Kidney (tissue), 22 donors: ENCODE measurements at places on chromosomes 5 and 9.

DNA sequence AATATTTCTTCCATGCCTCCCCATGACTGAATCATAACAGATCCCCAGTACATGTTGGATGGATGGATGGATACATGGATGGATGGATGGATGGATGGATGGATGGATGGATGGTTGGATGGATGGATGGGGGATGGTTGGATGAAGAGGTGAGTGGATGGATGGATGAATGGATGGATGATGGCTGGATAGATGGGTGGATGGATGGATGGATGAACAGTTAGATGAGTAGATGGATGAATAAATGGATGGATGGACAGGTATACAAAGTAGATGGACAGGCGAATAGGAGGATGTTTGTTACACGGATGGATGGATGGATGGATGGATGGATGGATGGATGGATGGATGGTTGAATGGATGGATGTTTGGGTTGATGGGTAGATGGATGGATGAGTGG is 120.0 kb upstream of the HAND1 start:
- DNase-seq, result no peak

GRCh38 chr5:54659700-54660131 is 142.2 kb downstream of the SNX18 start:
- no peak for DNase-seq

GRCh38 chr5:75513841-75514240 is 2.1 kb downstream of the POLK start:
- no peak for DNase-seq

DNA sequence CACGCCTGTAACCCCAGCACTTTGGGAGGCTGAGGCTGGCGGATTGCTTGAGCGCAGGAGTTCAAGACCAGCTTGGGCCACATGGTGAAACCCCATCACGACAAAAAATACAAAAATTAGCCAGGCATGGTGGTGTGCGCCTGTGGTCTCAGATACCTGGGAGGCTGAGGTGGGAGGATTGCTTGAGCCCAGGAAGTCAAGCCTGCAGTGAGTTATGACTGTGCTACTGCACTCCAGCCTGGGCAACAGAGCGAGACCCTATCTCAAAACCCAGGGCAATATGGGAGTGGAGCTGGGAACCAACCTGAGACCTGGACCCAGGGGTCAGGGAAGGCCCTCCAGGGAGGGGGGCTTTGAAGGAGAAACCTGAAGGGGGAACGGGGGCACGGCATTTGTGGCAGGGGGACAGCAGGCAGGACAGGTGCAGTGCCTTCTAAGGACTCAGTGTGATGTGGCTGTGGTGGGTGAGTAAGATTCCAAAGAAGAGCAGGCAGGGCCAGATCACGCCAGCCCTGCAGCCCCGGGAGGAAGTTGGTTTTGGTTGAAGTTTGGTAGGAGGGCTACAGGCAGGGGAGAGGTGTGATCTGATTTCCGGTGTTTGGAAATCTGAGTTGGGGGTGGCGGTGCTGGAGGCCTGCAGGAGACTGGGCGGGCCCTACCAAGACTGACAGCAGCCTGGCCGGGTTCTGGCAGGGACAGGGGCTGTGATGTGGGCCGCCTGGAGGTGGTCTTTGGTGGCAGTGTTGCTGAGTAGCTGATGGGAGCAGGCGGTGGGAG is 46.2 kb downstream of the NTNG2 start:
- no peak for DNase-seq

DNA sequence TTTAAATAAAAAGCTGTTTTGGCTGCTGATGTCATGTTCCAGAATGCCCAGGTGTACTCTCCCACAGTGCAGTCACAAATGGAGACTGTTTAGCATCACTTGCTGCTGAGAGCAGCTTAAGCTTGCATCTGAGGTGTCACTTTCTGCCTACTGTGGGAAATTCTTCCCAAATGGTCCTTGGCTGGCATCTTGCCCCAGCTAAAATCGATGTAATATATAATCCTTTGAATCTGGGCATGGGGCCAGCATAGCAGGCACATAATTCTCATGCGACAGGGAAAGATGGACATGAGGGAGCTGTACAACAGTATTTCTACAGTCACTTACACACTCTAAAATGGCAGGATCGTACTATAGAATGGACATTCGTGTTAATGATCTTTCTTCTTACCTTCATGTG is 144.3 kb downstream of the MACIR start:
- no peak for DNase-seq

- no peak for DNase-seq
Observed at GRCh38 chr5:35908228-35908627, 30.2 kb downstream of the CAPSL start.

DNA sequence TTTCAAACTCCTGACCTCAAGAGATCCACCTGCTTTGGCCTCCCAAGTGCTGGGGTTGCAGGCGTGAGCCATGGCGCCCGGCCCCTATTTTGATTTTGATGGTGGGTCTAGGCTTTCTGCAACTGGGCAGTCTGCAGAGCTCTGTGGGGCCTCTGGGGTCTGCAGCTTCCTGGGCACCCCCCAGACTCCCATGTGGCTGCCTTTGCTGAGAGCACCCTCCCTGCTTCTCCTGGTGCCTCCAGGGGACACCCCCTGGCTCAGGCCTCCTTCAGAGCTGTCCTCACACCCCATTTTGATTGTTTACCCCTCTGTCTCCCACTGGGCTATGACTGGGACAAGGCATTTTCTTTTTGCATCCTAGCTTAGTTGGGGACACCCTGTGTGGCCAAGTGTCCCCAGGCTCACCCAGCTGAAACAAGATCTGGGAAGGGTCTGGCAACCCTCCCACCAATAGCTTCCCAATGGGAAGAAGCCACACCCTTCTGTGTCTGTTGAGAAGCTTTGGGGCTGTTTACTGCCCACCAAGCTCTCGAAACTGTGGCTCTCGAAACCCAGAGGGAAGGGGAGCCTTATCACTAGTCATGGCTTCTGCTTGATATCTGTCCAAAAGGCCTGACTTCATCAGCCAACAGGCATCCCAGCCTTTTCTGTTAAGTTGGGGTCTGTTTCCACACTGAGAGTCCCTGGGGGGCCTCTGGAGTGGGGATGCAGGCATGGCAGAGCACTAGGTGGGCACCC is 204.4 kb upstream of the IER5L start:
- DNase-seq, result no peak

- no peak for DNase-seq
Observed at GRCh38 chr9:3136686-3137346, 292.9 kb upstream of the PUM3 start.

DNA sequence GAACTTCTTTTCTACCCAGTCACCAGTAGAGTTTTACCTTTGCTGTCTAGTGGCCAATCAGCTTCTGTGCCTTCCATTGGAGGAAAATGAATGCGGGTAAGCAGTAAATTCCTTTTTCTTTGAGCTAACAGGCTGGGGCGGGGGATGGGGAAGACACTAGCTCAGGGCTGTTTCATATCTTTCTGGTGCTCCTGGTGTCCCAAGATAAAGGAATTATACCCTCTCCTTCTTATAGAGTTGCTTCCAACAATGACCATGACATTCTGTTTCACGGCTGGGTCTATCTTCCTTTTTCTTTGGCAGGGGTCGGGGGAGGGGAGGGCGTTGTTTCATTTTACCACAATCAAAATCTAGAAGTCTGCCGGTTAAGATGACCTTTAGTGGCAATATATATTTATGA is 51.2 kb upstream of the RPS23 start:
- DNase-seq, result no peak

DNA sequence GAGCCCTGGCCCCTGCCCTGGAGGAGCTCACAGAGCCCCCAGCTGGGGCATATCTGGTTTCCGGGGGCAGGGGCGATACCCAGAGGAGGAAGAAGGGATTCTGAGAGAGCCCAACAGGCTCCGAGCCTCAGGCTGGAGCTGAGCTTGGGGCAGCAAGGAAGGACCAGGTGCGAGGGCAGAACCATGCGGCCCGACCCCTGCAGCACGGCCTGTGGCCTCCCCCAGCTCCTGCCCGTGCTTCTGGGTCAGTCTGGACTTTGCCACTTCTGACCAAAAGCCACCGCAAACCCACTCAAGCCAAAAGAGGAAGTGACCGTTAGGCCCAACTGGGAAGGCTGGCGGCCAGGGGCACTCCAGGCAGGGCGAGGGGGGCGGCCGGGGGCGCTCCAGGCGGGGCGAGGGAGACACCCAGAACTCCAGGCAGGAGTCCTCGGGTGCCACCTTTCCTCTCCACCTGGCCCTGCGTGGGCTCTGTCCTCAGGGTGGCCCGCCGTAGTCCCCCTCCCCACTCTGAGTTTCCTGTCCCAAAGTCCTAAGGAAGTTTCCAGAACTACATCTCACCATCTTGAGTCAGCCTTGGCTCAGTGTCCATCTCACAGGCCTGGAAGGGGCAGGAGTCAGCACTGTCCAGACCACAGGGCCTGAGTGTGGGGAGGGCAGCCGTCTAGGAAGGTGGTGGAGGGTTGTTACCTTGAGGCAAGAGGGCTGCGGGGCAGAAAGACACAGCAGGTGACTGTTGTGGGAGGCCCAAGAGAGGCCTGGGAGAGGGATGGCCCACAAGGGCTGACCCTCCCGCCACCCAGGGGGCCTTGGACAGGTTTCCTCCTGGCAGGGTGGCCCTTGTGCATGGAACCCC is 946 bp upstream of the LTC4S start:
- no peak for DNase-seq

GRCh38 chr9:103617046-103617445 is 477.1 kb upstream of the SMC2 start:
- no peak for DNase-seq

DNA sequence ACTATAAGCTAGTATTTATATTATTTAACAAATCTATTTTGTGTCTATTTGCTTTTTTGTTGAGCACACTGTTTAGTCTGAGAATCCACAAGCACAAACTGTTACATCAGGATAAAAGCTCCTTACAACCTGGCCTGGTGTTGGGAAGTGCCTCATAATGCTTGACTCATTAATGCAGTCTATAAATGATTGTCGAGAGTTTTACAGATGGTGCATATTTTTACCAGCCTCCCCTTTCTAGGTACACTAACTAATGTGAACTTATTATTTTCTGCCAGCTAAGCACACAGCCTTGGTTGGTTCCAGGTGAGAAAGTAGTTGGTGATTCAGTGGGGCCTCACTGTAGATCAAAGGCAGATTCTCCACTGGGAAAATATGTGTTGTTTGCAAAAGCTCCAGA is 151.0 kb upstream of the ADAMTS16 start:
- DNase-seq, result peak; percentile 87

GRCh38 chr9:38127271-38127839 is 58.3 kb upstream of the SHB start:
- no peak for DNase-seq

DNA sequence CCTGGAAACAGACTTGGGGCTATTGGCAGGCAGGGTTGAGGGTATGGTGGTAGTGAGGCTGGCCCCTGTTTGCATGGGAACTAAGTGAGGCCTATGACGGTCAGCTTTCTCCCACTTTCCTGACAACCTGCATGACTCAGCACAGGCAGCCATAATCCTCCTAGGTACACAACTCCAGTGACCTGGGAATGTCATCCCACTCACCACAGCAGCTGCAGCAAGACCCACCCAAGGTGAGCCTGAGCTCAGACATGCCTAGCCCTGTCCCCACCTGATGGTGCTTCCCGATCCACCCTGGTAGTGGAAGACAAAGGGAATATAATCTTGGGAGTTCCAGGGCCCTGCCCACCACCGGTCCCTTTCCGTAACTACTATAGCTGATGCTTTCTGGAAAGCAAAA is 178.7 kb downstream of the NDUFS4 start:
- no peak for DNase-seq

DNA sequence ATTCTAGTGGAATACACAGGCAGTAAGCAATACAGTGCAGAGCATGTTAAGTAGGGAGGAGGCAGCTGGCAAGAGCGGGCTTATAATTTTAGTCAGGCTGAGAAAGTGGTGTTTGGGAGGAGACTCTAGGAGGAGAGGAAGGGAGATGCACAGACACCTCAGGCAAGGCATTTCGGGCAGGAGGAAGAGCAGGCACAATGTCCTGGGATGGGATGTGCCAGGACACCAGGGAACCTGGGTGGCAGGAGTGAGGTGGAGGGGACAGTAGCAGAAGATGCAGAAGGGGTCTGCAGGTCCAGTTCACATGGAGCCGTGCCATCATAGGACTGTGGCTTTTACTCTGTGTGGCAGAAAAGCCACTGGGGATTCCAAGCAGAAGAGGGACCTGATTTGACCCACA is 143.7 kb upstream of the FSTL4 start:
- DNase-seq, result no peak

GRCh38 chr9:73237140-73237539 is 85.5 kb downstream of the ANXA1 start:
- no peak for DNase-seq

DNA sequence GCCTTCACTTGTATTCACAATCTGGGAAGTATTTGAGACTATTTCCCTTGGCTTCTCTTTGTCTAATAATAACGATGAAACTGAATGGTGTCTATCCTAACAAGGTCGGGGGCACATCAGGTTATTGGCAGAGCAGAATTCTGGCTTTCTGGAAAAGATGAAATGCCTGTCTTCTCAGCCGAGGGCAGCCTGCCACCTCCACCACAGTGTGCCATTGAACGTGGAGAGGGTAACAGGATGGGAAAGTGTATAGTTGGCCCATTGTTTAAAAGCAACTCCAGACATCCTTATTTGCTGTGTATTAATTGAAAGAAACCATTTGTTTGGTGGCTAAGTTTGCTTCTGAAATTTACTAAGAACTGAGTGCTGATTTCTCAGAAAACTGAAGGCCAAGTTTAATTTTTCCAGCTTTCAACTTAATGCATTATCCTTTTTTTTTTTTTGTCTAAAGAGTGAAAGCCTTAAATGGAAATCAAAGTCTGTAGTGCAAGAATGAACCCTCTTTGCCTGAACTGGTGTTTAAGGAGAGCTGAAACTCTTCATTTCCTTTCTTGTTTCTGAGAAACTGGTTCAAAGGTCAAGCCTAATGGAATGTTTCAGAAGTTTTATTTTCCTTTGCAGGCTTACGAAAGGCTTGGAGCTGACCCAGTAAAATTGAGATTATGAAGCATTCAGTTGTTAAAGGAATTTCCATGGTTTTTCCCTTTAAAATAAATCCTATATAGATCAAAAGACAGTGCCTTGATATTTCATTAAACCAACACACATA is 563.7 kb upstream of the DAP start:
- DNase-seq, result no peak

- DNase-seq, result no peak
Observed at GRCh38 chr5:127840198-127840524, 137.0 kb downstream of the CCDC192 start.

DNA sequence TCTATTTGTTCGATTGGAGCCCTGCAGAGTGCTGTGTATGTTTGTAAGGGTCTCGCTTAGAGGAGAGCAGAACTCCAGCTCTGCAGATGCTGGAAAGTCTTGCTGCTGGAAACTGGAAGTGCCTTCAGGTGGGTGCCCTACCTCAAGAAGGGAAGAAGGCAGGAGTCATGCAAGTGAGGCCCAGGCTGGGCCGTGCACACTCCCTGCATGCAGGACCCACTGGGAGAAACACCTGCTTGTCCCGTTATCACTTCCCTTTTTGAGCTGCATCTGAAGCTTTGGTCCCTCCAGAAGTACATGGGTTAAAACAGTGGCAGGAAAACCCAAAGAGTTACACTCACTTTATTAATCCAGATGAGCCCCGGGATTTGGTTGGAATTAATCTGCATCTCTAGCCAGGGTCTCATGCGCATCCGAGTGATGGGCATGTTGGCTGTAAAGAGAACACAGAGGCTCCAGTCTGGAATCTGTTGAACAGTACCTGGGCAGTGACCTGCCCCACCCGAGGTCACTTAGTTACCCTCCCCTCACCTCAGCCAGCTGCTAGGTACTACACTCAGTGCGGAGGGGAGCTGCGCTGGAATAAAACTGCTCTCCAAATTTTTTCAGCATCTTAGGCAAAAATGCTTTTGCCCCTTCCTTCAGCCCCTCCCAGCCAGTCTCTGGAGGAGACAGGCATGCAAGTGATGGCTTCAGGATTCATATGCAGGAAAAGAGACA is 1.4 kb downstream of the IRF1 start:
- peak; percentile 36 for DNase-seq
